Stimulated activated CD4-positive, alpha-beta T cell treated with anti-CD3 and anti-CD28 coated beads, Interleukin-4, amount 100 ng/mL, for 4 hours (primary cell): ENCODE measurements at places on chromosomes 7 and 10.

- no peak for DNase-seq
These were observed 506.1 kb upstream of the FZD8 start for GRCh38 chr10:36148207-36148606.

GRCh38 chr7:140688341-140688740, 8.2 kb upstream of the NDUFB2 start:
- DNase-seq, result no peak

DNA sequence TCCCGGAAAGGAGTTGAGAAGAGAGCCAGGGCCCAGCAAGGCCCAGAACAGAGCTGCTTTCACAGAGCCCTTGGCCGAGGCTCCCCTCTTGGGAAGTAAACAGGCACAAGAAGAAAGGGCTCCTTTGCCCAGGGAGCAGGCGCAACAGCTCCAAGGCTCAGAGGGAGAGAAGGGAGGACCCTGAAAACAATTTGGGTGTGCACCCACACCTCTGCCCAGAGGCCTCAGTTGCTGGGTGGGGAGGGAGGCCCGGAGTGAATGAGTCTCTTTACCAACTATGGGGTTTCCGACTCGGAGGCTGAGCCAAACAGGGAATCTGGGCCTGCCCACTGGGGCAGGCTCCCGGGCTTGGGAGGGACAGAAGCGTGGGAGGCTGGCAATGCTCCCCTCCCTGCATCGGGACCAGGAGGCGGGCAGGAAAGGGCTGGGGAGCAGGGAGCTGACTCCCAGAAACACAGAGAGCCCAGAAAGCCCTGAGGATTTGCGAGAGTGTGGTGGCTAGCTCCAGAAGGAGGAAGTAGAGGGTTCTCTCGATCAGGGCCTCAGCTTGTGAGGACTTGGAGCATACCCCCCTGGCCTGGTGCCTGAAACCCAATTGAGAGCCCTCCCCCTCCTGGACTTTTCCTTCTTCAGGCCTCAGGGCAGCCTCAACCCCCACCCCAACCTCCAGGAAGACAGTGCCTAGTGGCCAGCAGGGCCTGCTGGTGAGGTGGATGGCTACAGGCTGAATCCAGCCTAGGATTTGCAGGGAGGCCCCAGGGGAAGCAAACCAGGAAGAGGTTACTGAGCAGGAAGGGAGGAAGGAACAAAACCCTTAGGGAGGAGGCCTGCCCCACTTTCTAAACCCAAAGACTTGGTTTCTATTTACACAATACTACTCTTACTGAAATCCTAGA, 6.2 kb downstream of the C10orf105 start:
- DNase-seq, result peak; percentile 42

DNA sequence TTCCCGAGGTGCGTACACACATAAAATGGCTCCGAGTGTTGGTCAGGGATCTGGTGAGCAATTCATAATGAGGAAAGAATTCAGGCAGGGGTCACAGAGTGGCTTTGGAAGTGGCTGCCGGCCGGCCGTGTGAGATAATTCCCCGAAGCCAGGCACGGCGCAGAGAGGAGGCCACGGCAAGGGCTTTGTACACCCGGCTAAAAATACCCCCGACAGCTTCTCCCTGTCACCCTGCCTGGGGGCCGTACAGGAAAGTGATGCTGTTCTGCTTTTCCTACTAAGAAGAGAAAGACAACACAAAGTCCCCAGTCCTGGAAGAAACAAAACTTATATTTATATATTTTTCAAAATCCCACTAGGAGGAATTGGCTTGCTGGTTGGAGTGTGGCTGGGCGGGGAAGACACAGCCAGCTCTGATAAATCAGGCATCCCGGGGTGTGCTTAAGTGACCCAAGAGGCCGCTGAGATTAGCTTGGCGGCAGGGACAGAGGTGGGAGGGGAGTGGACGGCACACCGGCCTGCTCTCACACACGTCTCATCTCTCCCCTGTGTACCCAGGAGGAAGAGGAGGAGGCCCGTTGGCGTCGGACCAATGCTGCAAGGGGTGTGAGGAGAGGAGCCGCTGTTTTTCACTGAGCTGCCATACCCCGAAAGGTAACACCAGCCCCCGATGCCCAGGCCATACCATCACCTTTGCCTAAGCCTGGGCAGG, 70.5 kb downstream of the ZMIZ1 start:
- no peak for DNase-seq

DNA sequence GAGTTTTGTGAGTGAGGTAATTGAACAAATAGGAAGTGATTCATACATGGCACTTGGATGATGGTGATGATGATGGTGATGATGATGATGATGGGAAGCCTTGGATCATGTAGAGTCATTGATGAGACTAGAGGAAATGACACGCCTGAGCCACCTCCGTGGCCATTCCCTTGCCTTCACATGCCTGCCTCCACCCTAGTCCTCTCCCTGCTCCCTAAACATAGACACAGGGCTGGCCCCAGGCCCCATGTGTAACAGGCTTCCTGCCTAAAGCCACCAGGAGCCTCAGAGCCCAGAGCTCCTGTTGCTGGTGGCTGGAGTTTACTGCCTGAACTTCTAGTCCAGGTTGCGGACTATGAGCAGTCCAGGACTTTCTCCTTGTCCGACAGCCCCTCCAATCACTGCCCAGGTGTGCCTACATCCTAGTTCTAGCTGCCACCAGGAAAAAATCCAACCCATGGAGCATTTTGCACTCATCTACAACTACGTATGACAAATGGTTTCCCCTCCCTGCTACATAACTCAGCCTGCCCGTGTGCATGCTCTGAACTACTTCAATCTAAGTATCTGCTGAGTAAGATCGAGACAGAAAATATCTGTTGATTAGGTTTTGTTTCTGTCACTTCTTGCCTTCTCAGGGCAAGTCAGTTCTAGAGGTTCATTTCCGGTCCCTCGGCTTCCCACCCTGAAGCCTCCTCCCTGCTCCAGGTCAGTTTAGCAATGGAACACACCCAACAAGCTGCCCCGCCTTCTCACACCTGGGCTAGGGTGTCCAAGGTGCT, 35.5 kb upstream of the KDM7A start:
- no peak for DNase-seq

- no peak for DNase-seq
These were observed 99.3 kb downstream of the LANCL2 start for GRCh38 chr7:55464422-55464821.

DNA sequence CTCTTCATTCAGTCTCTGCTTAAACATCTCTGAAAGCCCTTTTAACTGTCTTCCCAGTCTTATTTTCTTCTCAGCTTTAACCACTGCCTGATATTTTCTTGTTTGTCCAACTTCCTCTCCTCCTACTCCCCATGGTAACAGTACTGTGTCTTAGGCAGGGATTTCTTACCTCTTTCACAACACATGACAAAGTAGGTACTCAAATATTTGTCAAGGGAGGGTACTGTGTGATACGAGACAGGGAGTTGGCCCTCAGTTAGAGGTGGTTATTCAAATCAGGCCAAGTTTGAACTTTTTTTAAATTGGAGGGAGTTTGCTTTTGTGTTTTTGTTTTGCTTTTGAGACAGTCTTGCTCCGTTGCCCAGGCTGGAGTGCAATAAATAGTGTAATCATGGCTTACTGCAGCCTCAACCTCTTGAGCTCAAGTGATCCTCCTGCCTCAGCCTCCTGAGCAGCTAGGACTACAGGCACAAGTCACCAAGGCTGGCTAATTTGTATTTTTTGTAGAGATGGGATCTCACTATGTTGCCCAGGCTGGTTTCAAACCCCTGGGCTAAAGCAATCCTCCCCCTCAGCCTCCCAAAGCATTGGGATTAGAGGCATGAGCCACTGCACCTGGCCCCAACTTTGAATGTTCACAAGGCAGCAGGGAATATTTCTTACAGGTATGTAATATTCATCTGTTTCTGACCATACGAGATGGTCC, 2.5 kb upstream of the KPNA7 start:
- DNase-seq, result no peak

GRCh38 chr7:88116235-88116795, 103.5 kb downstream of the SRI start:
- DNase-seq, result no peak

DNA sequence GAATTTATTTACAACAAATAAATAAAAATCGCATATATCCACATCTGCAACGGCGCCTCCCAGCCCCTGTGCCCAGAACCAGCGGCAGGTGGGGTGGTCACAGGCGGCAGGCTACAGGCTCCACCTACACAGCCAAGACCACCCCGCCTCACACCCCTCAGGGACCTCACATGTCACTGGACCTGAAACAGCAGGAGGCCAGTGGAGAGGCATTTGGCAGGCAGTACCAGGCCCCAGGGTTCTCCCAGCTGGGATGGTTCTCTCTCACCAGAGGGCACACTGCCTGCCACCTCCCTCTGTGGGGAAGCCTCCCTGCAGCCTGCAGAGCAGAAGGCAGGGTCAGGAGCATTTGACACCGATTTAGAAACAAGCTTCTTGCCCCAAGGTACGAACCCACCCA, 81.5 kb downstream of the MAD1L1 start:
- no peak for DNase-seq

- DNase-seq, result no peak
These were observed 570.2 kb downstream of the PHTF2 start for GRCh38 chr7:78368771-78369170.

DNA sequence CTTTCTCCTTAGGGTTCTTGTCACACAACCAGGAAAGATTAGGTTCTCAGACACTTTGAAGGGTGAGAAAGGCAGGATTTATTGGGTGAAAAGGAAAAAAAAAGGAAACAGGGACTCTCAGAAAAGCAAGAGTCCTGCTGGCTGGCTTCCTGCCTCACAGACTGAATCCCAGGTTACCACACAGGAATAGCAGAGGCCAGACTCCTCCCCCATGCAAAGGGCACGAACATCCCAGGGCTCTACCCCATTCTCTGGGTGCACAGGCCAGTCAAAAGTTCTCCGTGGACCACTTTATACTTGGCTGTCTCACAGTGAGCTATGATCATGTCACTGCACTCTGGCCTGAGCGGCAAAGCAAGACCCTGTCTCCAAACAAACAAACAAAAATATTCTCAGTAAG, 42.6 kb downstream of the HOXA1 start:
- no peak for DNase-seq

- no peak for DNase-seq
These were observed 353.1 kb downstream of the THSD7A start for GRCh38 chr7:11478882-11479281.

DNA sequence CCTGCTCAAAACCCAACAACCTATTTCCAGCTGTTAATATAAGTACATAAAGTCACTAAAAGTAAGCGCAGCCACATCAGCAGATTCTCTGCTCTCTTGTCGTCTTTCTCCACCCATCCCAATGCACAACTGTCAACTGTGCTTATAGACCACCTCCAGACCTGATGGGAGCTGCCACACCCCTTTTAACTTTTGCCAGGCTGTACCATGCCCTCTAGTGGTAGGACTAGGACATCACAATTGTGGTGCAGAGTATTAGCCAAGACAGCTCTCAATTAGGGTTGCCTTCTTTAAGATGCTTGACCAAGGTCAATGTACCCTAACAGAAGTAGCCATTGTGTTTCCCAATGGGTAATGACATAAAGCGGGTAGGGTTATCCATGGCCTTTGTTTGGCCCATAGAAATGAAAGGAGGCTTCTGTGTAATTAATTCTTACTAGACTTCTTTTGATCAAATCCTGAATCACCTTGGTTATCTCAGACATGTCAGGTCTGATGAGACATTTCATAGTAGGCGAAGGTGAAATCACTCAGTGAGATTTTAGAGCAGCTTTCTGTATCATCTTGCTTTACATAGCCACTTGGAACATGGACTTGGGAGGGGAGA, 68.1 kb downstream of the SCRN1 start:
- peak; percentile 2 for DNase-seq

GRCh38 chr10:79420974-79421688, 24.3 kb downstream of the ZCCHC24 start:
- no peak for DNase-seq

- no peak for DNase-seq
These were observed 32.7 kb downstream of the SNX8 start for GRCh38 chr7:2281541-2281940.

DNA sequence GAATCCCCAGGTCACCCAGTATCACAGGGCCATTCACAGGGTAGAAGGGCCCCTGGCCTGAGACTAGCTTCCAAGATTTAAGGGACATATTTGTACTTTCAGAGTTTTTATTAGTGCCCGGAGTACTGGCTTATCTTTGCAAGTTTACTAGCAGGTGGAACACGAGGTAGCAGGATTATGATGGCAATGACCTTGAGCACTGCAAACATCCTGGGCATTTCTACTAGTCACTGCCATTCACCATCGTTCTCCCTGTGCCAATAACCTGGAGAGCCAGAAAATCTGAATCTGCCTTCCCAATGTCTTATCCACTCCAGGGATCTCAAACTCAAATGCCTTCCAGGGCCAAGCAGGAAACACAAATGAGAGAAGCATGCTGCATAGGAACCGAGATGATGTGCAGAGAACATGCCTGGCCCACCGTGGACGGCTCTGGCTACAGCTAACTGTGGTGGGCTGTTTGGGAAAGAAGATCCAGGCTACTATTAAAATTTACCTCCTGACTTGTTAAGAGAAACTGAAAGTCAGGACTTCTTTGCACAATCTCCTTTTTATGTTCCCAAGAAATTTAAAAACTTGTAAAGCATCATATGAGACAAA, 16.7 kb downstream of the FAM53B start:
- no peak for DNase-seq

DNA sequence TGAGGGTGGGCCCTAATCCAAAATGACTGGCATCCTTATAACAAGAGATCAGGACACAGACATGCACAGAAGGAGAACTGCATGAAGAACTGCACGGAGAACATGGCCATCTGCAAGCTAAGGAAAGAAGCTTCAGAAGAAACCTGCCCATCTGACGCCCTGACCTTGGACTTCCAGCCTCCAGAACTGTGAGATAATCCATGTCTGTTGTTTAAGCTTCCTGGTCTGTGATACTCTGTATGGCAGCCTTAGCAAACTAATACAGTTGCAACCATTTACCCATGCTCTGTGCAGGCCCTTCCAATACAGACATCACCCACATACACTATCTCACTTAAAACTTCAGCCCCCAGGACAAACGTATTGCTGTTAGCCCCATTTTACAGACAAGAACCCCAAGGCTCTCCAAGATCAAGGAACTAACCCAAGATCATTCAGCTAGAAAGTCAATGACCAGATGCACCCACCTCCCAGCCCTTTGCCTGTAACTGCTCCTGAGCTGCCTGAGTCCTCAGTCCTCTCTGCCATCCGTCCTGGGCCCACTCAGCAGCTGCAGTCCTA, 39.7 kb downstream of the DLG5 start:
- DNase-seq, result no peak

- DNase-seq, result no peak
These were observed 72.6 kb downstream of the INPP5A start for GRCh38 chr10:132610071-132610701.

- DNase-seq, result no peak
These were observed 48.7 kb downstream of the ARMC3 start for GRCh38 chr10:22976534-22976933.
